ENCODE measurements at places on chromosomes 12 and 14. TPM values are rescaled to one million over a fixed set of nuclear protein-coding genes. Genes with fewer than 3 reads are reported as not detected.

DNA sequence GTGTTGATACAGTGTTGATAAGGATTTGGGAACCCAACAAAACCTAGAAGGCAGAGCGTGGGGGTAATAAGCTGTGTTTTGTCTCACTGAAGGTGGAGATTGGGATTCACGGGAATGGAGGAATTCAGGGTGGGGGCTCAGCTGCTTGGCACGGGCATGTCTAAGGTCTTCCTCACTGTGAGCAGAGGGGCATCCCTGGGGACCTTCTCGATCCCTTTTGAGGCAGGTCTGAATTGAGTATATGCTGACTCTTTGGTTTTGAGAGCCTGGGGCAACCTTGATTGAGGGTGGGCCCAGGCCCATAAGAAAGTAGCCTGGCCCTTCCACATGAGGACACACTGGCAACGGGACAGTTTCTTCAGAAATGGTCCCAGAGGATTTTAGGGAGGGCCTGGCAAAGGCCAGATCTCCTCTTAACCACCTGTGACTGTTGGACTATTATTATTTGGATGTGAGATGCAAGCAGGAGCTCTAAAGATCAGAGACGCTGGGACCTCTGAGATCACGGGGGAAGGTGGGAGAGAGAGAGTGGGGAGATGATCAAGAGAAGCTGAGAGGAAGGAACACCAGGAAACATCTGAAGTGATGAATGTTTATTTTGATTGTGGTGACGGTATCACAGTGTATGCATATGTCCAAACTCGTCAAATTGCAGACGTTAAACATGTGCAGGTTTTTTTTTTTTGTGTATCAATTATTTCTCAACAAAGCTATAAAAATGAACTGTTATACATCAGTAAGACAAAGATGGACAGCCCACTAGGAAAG is 48.4 kb downstream of the SMIM41 start:
- no peaks in the 10 kb centered on the region for H3K36me3 ChIP-seq
- H3K27me3 ChIP-seq: no peaks in the 10 kb centered on the region
- no peak for DNase-seq
- no peak overlapping the region for H3K27ac ChIP-seq
- H3K4me3 ChIP-seq: no peak overlapping the region

- no peaks in the 10 kb centered on the region for H3K36me3 ChIP-seq
- no peak overlapping the region for H3K27ac ChIP-seq
- DNase-seq: peak; percentile 47
- H3K27me3 ChIP-seq: no peaks in the 10 kb centered on the region
Measured at GRCh38 chr12:47184229-47184628, 104.5 kb upstream of the AMIGO2 start.

DNA sequence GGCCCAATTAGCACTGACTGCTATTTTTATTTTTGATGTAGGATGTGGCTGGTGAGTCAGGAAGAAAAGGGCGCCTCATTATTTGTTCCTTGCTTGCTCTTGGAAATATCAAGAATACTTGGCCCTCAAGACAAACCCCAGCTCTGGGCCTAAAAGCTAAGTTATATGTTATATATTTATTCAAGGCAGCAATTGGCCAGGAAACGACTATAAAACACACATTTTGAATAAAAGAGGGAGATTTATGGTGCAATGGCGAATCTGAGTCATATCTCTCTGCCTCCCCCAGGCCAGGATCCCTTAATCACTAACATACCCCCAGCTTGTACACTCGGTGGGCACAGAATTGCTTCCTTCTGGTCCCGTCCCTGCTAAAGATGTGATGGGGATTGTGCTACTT is 63.3 kb downstream of the TBX5 start:
- no peaks in the 10 kb centered on the region for H3K27me3 ChIP-seq
- H3K27ac ChIP-seq: no peak overlapping the region
- DNase-seq: no peak

GRCh38 chr12:131674373-131674772 is 36.5 kb upstream of the SFSWAP start:
- no peak for DNase-seq
- H3K4me3 ChIP-seq: no peak overlapping the region
- peaks cover 7% of the 10 kb centered on the region for H3K4me1 ChIP-seq
- no peak overlapping the region for H3K27ac ChIP-seq
- H3K36me3 ChIP-seq: no peaks in the 10 kb centered on the region

GRCh38 chr14:60599727-60600126 is 49.5 kb downstream of the SIX1 start:
- no peaks in the 10 kb centered on the region for H3K27me3 ChIP-seq
- DNase-seq: no peak
- no peak overlapping the region for H3K27ac ChIP-seq
- H3K4me3 ChIP-seq: no peak overlapping the region

GRCh38 chr12:86551146-86551571 is 295.0 kb upstream of the MGAT4C start:
- no peaks in the 10 kb centered on the region for H3K36me3 ChIP-seq
- H3K4me3 ChIP-seq: no peak overlapping the region
- no peaks in the 10 kb centered on the region for H3K4me1 ChIP-seq
- DNase-seq: no peak
- no peak overlapping the region for H3K27ac ChIP-seq

DNA sequence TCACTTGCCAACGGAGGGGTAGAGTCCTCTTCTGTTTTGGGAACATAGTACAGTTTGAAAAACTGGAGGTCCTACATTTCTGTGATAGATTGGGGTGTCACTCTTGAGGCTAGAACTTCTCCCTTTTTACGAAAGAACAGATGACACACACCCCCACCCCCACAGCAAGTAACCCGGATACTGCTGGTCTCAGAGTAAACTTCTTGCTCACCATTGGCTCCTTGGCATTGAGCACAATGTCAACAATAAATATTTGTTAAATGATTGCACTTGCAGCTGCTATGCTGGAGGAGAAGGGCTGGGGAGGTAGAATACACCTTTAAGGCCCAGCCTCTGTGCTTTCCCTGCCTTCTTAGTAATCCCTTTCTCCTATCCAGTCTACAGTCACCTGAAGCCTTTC is 149.8 kb downstream of the TGFB3 start:
- no peak overlapping the region for H3K4me3 ChIP-seq
- DNase-seq: peak; percentile 23
- H3K27me3 ChIP-seq: no peaks in the 10 kb centered on the region
- H3K27ac ChIP-seq: peak overlapping the region; percentile 58
- peaks cover 7% of the 10 kb centered on the region for H3K36me3 ChIP-seq

TAS2R43 gene
- 10.8 TPM for total RNA-seq

KRT79 gene
- 0.10 TPM for total RNA-seq

All from spinal cord (tissue), 10 donors.